T-helper 17 cell (primary cell): ENCODE measurements at places on chromosomes 3 and 15. TPM values are rescaled to one million over a fixed set of nuclear protein-coding genes. Genes with fewer than 3 reads are reported as not detected.

DNA sequence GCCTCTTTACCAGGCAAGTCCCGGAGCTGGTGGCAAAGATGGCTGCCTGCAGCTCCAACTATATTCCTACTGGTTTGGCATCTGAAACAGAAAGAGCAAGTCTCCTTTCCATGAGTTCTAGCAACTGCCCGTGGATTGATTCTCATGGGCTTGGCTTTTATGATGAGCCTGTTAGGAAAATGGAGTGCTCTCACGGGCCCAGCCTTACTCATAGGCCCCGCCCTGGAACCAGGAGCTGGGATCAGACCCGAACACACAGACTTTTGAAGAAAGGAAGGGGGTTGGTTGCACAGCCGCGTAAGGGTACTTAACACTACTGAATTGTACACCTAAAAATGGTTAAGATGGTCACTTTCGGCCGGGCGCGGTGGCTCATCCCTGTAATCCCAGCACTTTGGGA, 2.9 kb downstream of the NRROS start:
- H3K4me1 ChIP-seq: peaks cover 71% of the 10 kb centered on the region
- peak overlapping the region; percentile 97 for H3K27ac ChIP-seq
- H3K36me3 ChIP-seq: peaks cover 3% of the 10 kb centered on the region
- H3K27me3 ChIP-seq: no peaks in the 10 kb centered on the region
- no peak for DNase-seq

DISP2 gene
- total RNA-seq: 0.02 TPM

DNA sequence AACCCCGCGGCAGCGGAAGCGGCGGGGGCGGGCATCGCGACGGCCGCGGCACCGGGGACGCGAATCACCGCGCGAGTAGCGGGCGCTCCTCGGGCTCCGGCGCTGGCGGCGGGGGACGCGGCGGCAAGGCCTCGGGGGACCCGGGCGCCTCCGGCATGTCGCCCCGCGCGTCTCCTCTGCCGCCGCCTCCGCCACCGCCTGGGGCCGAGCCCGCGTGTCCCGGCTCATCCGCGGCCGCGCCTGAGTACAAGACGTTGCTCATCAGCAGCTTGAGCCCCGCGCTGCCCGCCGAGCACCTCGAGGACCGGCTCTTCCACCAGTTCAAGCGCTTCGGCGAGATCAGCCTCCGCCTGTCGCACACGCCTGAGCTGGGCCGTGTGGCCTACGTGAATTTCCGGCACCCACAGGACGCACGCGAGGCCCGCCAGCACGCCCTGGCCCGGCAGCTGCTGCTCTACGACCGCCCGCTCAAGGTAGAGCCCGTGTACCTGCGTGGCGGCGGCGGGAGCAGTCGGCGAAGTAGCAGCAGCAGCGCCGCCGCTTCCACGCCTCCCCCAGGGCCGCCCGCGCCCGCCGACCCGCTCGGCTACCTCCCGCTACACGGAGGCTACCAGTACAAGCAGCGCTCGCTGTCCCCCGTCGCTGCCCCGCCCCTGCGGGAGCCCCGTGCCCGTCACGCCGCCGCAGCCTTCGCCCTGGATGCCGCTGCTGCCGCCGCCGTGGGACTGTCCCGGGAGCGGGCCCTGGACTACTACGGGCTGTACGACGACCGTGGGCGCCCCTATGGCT, 675 bp downstream of the RBM15B start:
- peak overlapping the region; percentile 87 for H3K4me3 ChIP-seq
- peak; percentile 25 for DNase-seq
- H3K27ac ChIP-seq: peak overlapping the region; percentile 85
- H3K36me3 ChIP-seq: peaks cover 8% of the 10 kb centered on the region

- H3K36me3 ChIP-seq: no peaks in the 10 kb centered on the region
- no peaks in the 10 kb centered on the region for H3K27me3 ChIP-seq
- H3K4me3 ChIP-seq: no peak overlapping the region
- no peak for DNase-seq
- peaks cover 14% of the 10 kb centered on the region for H3K4me1 ChIP-seq
- no peak overlapping the region for H3K27ac ChIP-seq
These were observed 60.0 kb downstream of the PIK3CB start for GRCh38 chr3:138774529-138775253.

DNA sequence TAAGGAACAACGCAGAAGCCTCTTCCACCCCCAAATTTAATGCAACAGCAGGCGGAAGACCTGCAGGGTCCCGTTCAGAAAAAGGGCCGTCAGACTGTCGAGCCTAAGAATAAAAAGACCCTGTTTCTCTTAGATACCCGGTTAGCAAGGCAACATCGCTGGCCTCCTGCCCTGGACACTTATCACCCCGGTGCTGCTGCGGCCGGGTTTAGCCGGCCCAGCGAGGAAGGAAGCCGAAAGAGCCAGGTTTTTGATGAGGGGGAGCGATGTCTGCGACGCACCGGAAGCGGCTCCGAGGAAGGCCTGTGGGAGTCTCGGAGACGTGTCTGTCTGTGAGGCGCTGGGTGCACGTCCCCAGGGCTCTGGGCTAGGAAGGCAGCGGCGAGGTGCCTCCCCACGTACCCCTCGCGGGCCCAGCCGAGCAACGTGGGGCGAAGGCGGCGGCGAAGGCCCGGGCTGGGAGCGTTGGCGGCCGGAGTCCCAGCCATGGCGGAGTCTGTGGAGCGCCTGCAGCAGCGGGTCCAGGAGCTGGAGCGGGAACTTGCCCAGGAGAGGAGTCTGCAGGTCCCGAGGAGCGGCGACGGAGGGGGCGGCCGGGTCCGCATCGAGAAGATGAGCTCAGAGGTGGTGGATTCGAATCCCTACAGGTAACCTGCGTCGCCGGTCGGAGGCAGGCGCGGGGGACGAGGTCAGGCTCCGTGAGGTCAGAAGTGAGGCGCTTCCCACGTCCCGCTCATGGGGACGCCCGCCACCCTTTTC, at the start of gene UBA5:
UBA5 (plus strand) TSS at position 278 of the 759 bp plus-strand sequence; CDS start at position 487, 209 bp downstream.
- peak within 1 kb of the TSS; percentile 96 for H3K27ac ChIP-seq
- peaks cover 6% of the 10 kb centered on the region for H3K36me3 ChIP-seq
- H3K27me3 ChIP-seq: no peaks in the 10 kb centered on the region
- DNase-seq: peak; percentile 51
- H3K4me1 ChIP-seq: peaks cover 52% of the 10 kb centered on the region
- H3K4me3 ChIP-seq: peak within 1 kb of the TSS; percentile 98

DNA sequence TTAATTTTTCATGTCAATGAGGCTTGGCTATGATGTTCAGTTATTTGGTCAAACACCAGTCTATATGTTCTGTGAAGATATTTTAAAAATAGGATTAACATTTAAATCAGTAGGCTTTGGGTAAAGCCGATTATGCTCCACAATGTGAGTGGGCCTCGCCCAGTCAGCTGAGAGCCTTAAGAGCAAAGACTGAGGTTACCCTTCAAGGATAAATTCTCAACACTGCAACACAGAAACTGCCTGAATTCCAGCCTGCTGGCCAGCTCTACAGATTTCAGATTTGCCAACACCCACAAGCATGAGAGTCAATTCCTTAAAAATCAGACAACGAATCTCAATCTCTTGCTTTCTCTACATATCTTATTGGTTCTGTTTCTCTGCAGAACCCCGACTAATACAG, 188.3 kb downstream of the PLCH1 start:
- H3K4me3 ChIP-seq: no peak overlapping the region
- peaks cover 2% of the 10 kb centered on the region for H3K4me1 ChIP-seq
